ENCODE measurements at places on chromosomes 11 and 22.

DNA sequence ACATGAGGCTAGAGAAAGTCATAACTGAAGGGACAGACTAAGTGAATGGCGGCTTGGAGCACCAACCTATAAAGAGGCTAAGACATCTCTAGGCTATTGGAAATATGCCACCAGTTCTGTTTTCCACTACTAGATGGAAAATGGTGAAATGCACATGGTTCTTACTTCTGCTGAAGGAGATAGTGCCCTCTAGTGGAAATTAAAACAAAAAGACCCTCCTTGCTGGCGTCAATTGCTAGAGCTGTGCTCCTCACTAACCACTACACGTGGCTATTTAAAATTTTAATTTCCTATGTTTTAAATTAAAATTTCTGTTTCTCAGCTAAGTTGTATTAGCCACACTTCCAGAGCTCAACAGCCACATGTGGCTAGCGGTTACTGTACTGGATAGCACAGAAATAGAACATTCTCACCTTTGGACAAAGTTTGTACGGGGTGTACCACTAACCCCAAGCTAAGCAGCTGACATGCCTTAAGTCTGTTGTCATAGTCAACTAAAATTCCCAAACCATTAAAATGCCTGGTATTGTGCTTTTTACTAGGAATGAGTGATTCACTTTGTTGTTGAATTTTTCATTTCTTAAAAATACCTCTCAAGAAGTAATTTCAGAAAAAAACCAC, 34.1 kb upstream of the CALCA start:
- DNase-seq: no peak

GRCh38 chr11:114141863-114142580, 82.5 kb downstream of the ZBTB16 start:
- no peak for DNase-seq

- no peak for DNase-seq
Observed at GRCh38 chr22:24845041-24845898, 39.3 kb downstream of the SGSM1 start.

DNA sequence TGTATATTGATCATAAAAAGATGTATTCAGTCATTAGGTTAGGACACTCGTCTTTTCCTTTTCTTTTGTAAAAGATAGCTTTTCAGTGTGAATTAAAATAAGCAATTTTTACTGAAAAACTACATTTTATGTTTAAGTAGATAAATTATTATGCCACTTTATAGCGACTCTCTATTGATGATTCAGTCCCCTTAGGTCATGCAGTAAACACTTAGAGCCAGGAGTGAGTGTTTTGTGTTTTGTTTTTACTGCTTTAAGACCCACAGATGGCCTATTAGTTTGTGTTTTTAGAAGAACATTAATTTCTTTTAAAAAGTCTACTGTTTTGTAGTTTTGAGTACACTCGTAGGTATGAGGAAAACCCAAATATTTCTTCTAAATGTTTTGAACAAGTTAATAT, 86.6 kb downstream of the YAP1 start:
- no peak for DNase-seq

DNA sequence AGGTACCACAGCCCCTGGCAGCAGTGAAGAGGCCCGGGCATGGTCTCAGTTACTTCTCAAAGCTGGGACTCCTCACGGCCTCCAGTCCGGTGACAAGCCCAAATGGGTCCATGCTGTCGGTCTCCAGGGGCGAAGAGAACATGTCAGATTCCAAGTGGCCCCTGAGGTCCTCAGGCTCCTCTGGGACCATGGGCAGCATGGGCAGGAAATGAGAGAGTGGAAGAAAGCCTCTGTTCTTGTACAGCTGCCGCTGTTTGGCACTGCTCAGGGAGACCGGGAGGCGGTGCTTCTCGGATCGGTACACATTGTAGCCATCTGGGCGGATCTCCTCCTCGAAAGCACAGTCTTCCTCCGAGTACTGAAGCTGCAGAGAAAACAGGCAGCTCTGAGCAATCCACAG, 4.6 kb downstream of the FGF19 start:
- DNase-seq: no peak

- DNase-seq: no peak
Observed at GRCh38 chr11:73034777-73035176, 107.3 kb downstream of the FCHSD2 start.

GRCh38 chr11:10454878-10455631, at the start of gene AMPD3:
Gene AMPD3 (plus strand): TSS chr11:10455264. CDS start chr11:10461520, 6,256 bp downstream.
- no peak for DNase-seq

DNA sequence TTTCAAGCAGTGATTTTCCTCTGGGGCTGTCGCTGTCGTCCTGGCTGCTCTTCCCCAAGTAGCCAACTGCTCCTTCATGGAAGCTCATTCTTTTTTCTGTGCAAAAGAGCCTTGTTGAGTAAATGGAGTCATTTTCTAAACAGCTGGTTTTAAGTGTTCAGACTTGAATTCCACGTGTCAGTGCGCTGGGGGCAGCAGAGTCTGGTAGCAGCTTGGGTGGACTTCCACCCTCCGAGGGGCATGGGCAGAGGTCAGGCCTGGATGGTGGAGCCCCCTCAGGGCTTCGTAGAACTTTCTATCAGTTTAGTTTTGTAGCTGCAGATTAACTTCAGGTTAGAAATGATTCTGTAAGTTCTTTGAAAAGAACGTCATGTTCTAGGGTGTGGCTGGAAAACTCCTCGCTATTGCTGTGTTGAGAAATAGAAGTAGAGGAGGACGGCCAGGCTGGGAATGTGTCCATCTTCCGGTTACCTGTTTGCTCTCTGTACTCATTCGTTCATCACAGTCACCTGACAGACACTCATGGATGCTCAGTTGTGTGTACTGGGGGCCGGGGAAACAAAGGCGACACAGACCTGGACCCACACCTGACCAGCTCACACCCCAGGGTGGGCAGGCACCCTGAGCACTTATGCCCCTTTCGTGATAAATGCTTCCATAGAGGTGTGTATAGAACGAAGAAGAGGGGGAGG, 270.7 kb downstream of the TBC1D22A start:
- DNase-seq: peak; percentile 61

- DNase-seq: no peak
Observed at GRCh38 chr11:75591371-75591770, 29.3 kb downstream of the SERPINH1 start.

- DNase-seq: no peak
Observed at GRCh38 chr11:36292311-36292722, 3.1 kb upstream of the COMMD9 start.

DNA sequence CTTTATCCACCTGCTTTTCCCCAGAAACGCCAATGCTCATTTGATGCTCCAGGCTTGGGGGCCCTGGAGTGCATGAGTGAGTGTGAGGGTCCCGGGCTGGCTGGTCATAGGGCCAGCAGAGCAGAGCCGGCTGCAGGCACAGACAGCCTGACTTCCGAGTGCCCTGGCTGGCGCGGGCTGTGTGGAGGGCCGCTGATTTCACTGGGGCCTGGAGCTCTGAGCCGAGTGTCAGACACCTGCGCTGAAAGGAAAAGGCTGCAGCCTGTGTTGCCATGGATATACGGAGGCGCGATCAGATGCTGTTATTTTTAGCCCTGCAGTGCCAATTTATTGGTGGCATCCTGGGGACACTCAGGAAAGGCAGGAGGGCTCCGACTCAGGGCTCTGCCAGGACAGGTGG, 87.6 kb downstream of the ST3GAL4 start:
- no peak for DNase-seq

- no peak for DNase-seq
Observed at GRCh38 chr22:20273758-20274181, 5.7 kb upstream of the RTN4R start.

DNA sequence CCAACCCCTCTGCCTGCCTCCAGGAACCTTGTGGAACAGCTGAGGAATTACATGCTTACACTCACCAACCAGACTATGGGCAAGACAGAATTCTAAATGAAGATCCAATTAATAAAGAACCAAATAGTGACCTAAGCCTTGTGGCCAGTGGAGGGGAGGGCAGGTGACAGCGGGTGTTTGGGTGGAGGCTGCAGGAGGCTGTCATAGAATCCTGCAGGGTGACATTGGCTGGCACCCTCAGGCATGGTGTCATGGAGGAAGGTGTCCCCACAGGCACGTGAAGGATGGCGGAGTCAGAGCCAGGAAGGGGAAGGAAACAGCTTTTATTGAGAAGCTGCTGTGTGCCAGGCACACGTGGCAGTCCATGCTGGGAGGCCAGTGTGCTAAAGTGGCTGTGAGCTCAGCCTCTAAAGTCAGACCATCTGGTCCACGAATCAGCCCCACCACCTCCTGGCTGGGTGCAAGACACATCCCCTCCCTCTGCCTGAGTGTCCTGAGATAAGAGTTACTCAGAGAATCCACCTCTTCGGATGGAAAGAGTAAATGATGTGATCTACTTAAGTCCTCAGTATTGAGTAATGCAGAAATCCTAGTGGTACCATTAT, 8.7 kb downstream of the MYO18B start:
- DNase-seq: no peak

DNA sequence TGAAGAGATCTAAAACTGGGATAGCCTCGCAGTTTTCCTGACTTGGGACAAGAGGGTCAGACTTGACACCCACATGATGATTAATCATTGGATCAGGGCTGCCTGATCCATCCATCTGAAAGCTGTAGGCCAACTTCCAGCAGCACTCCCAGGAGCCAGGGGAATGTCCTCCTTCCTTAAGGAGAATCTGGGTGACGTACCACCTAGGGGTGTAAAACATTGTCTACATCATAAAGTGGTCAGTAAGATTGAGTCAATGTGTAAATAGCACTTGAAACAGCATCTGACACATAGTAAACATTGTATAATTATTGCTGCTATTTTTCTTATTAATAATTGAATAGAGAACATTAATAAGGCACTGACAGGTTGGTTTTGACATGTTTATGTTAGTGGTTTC, 392.8 kb downstream of the JRKL start:
- no peak for DNase-seq

GRCh38 chr11:6328321-6328720, 8.0 kb upstream of the CAVIN3 start:
- no peak for DNase-seq

DNA sequence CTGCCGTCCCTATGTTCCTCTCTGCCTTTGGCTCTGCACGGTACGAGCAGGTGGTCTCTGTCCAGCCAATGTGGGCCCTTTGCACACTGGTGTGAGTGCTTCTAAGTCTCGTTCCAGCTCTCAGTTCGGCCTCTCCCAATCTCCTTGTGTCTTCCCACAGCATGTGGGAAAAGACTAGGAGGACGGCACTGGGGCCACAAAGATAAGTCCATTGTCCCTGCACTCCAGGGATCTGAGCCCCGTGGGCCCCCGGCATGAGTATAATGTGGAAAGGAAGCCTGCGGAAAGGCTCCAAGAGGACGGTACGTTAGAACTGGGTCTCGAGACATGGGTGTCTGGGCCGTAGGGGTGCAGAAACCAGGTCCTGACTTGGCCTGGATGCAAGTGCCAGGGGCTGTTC, 16.4 kb downstream of the MYEOV start:
- peak; percentile 60 for DNase-seq

DNA sequence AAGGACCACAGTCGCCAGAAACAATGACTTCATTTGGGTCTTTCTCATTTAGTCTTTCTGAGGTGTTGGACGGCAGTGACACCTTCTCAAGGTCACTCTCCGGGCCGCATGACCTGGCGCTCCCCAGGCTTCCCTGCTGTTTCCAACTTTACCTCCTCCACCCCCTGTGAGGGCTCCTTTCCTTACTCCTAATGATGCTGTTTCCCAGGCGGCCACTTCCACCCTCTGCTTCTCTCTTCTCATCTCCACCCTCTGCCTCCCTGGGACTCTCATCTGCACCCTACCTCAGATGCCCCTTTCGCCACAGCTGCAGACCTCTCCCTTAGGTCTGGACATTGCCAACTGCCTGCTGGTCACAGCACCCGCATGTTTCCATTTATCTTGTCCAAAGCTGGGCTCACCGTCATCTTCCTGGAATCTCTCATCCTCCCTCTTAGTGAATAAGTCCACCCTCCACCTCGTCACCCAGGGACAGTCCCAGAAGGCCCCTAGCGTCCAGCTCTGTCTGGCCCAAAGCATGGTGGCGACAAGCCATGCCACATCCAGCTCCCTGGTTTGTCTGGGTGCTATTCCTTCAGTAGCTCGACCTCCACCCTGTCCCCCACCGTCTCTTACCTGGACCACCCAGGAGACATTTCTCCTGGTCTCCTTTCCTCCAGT, 113.8 kb downstream of the BUD13 start:
- no peak for DNase-seq

GRCh38 chr22:25774575-25775026, 32.6 kb downstream of the MYO18B start:
- DNase-seq: no peak

GRCh38 chr11:115974703-115975102, 470.5 kb upstream of the CADM1 start:
- no peak for DNase-seq

DNA sequence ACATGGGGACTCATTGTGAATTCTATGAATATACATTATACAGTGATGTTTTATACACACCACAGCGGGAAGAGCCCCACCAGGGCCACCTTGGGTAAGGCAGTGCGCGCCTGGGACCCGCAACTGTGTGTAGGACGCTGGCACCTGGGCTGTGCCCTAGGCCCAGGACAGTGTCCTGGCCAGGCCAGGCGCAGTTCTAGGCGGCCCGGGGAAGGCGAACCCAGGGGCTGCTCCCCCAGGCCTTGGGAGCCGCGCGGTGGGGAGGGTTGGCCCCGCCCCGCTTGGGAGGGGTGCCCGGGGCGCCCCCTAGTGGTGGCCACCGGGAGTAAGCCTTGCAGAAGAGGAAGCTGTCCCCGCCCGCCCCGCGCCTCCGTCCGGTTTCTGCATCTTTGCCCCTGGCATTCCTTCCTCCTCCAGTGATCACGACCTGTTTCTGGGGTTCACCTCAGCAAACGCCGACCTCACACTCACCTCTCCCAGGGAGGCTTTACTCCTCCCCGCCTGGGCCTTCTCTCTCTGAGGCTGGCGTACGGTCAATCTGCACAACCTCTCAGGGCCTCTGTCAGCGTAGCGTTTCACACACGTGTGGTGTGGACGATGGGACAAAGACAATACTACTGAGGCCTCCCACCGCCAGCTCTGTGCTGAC, 9.5 kb upstream of the EHD1 start:
- DNase-seq: peak; percentile 95

GRCh38 chr22:33381531-33382406, 323.6 kb upstream of the SYN3 start:
- no peak for DNase-seq

- no peak for DNase-seq
Observed at GRCh38 chr11:125284245-125284850, 119.8 kb downstream of the PKNOX2 start.

DNA sequence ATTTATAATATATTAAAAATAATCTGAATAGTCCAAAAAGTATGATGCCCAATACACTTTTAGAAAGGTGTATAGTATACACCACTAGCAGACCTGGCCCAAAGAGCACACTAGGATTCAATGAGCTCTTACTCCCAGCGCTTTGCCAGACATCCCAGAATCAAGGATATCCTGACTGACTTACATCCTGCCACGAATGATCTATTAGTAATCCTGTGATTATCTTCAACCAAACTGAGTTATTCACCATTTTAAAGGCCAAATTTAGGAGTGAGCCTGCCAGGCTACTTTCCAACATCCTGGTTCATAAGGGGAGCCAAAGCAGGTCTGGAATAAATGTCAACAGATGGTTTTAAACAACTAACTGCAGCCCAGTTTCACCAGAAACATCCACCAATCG, 60.8 kb upstream of the FAM181B start:
- DNase-seq: no peak

DNA sequence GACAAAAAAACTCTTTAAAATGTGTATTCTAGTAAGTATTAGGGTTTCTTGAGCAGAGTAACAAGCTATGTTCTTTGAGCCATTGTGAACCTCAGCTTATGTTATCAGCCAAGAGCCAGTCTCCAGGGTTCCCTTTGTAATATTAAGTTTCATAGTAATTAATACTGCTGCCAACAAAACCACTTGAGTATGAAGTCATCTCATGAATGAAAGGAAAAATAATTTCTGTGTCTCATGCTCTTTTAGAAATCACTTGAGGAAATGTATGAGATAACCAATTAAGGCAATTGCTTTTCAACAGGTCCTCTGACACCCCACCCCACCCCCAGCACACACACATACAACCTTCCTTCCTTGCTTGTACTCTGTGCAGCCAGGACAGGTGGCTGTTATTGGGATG, 59.9 kb downstream of the BBOX1 start:
- no peak for DNase-seq
